ENCODE measurements at places on chromosomes 4 and X. TPM values are rescaled to one million over a fixed set of nuclear protein-coding genes. Genes with fewer than 3 reads are reported as not detected.

CXCL8 gene
- polyA plus RNA-seq, result 1.5 TPM

SFRP2 gene
- polyA plus RNA-seq, result not detected

TRAPPC11 gene
- polyA plus RNA-seq, result 9.9 TPM

SULT1E1 gene
- 0.65 TPM for polyA plus RNA-seq

NIPAL1 gene
- 3.2 TPM for polyA plus RNA-seq

TMPRSS11B gene
- polyA plus RNA-seq, result not detected

PABPC5 gene
- polyA plus RNA-seq, result not detected

LIMCH1 gene
- 0.13 TPM for polyA plus RNA-seq

FAM47A gene
- not detected for polyA plus RNA-seq

MYOZ2 gene
- polyA plus RNA-seq, result not detected

CYLC1 gene
- polyA plus RNA-seq, result not detected

SPANXN4 gene
- polyA plus RNA-seq, result not detected

UGT2A1 gene
- not detected for polyA plus RNA-seq

IL13RA1 gene
- polyA plus RNA-seq, result 12.7 TPM

AR gene
- not detected for polyA plus RNA-seq

DNA sequence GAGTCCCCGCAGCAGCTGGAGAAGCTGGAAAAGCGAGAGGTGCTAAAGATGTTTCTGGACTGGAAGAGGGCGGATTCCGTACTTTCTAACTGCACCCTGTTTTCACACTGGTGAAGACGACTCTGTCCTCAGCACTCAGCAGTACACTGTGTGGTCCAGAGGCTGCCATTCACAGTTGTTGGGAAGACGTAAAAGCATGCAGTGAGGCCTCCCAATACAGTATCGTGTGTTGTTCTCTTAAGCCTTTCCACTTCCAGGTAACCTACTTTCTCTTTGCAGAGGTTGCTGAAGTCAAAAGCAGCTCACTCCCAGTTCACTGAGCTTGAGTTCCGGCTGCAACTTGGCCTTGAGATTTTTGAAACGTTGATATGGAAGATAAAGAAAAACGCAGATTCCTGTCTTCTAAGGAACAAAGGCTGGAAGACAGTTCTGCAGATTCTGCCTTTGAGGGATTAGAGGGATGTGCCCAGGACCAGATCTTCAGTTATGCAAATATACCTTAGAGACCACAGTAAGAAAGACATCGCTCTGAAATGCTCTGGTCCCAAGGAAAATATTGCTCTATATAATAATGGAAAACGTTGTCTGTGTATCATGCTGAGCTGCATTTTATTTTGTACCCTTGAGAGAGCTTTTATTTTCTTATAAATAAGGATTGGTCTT, 540.9 kb downstream of the TRIML1 start:
- no peak for DNase-seq

DNA sequence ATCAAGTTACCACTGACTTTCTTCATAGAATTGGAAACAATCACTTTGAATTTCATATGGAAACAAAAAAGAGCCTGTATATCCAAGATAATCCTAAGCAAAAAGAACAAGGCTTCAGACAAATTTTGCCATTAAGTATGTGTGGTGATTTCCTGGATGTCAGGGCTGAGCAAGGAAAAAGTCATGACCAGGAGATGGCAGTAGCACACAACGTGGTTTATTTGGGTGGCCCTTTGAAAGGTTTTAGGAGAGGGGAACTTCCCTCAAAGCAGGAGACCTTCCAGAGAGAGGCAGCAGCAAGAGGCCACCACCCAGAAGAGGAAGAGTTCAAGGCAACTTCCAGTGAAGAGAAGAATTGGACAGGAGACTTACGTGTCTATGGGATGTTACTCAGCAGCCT, 18.1 kb upstream of the ZXDB start:
- DNase-seq, result no peak

GRCh38 chrX:15714529-15714928, 23.5 kb upstream of the CA5B start:
- DNase-seq, result peak; percentile 59

DNA sequence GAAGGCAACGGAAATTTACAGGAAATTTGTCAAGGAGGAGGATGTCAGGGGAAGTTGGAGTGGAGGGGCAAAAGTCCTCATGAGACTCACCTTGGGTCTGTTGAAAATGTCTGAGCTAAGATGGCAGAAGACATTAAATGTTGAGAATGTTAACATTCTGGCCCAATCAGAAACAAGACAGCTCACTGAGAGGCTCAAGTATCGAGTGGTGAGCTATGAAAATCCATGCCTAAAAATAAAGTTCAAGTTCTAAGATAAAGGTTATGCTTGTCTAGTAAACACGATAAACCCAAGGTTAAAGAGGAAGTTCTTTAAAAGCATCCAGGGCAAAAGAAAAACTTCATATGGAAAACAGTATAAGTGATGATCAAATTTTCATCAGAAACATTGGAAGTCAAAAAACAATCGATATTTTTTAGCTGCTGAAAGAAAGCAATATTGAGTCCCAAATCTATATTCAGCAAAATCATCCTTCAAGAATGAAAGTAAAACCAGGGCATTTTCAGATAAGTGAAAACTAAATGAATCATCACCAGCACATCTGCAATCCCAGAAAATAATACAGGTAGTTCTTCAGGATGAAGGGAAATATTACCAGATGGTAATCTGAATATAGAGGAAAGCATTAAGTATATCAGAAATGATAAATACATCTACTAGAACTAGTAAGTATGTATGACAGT, 462.4 kb downstream of the TLL1 start:
- DNase-seq, result peak; percentile 0

GRCh38 chrX:11908371-11908770, 150.3 kb downstream of the MSL3 start:
- DNase-seq, result peak; percentile 13

DNA sequence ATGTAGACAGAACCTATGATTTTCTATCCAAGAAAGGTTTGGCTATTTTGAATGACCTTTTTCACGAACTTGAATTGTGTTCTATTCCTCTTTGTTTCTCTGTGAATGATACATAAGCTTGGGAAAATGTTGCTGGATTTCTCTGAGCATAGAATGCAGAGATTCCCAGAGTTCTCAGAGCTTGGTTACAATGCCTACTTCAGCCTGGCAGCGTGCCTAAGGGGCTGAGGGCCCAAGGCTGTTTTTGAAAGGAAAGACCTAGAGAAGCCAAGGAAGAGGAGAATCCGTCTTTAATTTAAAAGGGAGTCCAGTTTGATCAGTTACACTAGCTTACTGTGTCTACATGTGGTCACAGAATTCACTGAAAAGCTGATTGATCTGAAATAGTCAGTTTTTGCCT, 55.3 kb upstream of the CXorf51B start:
- no peak for DNase-seq

- no peak for DNase-seq
Observed at GRCh38 chrX:37834937-37835336, 12.4 kb downstream of the DYNLT3 start.

GRCh38 chr4:124534131-124534530, 178.4 kb downstream of the ANKRD50 start:
- no peak for DNase-seq

DNA sequence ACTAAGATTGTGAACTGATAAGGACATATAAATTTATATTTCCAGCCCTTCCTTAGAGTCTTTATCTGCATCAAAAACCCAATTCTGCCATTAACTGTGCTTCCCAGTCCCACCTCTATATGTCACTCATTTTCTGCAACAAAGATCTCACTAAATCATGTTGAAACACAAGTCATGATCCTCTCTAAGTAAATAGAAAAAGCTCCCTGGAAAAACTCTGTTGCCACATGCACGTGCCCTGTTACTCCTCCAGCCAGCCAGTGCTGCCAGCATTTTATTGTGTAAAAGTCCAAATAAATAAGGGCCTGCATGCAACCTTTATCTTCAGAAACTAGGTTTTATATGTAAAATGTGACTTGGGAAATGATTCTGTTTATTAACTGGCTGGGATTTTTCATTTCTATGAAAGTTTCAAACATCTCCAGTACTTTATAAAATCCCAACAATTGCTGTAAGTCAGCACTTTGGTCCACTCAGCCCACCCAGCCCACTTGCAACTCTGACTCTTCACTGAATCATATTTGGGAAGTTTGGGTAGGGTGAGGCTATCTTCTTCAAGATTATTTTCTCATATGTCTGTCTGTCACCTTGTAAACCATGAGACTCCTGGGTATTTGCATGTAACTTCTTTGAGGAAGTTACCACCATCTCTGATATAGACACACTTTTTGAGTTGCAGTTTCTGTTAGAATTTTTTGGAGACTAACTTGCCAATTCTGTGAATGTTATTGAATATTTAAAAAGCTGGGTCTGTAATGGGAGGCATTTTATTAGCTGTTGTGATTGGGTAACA, 40.0 kb upstream of the SMARCA5 start:
- no peak for DNase-seq

- DNase-seq, result no peak
Observed at GRCh38 chr4:61886131-61886530, 686.0 kb downstream of the ADGRL3 start.

DNA sequence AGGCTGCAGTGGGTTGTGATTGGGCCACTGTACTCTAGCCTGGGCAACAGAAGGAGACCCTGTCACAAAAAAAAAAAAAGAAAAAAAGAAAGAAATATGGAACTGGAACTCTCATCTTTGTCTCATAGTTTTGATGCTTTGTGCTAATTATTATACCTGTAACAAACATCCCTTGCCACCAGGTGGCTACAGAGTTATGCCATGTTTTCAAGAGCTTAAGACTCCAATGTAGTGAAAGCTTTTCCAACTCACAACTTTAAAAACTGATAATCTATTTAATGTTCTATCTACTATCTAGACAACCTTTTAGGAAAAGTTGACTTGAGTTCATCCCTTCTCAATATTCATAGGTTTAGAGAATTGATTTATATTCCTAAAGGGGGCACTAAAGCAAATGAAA, 42.4 kb downstream of the HTR2C start:
- no peak for DNase-seq

DNA sequence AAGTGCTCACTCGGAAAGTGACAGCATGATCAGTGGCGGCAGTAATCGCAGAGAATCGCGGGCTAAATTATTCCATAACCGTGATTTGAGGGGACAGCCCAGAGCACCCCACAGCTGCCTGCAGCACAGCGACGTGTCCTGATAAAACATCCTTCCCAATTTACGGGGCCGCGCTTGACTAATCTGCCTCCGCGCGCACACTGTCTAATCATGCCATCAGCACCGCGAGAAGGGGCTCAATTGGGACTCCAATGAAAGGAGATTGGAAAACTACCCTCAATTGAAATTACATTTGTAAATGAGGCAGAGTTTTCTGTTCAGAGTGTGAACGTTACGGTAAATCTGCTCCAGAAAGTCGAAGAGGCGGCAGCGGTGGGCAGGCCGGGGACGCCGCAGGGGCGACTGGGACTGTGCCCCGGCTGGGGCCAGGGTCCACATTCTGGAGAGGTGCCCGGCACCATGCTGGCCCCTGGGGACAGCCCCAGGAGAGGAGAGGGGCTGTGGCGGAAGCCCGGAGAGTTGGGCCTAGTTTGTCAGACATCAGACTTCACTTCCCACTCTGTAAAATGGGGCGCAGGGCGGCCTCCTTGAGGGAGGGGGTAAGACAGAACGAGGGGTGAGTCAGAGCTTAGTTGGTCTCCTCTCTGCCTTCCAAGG, 107.7 kb downstream of the FAM53A start:
- no peak for DNase-seq

DNA sequence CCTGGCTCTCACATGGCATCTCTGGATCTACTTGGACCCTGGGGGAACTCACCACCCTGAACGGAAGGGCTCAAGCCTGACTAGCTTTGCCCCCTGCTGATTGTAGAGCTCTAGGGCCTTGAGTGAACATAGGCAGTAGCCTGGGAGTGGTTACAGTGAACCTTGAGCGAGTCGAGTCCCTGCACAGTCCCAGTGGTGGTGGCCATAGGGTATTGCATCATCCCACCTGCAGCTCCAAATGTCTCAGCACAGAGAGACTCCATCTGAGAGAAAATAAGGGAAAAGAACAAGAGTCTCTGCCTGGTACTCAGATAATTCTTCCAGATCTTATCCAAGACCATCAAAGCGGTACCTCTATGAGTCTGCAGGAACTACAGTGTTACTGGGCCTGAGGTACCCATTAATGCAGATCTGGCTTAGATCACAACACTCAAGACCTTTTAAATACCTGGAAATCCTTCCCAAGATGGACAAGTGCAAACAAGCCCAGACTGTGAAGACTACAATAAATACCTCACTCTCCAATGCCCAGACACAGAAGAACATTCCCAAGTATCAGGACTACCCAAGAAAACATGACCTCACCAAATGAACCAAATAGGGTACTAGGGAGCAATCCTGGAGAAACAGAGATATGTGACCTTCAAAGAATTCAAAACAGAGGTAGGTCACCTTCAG, 167.5 kb upstream of the TET2 start:
- peak; percentile 78 for DNase-seq

GRCh38 chrX:143058120-143058519, 32.4 kb downstream of the SPANXN4 start:
- DNase-seq, result no peak

DNA sequence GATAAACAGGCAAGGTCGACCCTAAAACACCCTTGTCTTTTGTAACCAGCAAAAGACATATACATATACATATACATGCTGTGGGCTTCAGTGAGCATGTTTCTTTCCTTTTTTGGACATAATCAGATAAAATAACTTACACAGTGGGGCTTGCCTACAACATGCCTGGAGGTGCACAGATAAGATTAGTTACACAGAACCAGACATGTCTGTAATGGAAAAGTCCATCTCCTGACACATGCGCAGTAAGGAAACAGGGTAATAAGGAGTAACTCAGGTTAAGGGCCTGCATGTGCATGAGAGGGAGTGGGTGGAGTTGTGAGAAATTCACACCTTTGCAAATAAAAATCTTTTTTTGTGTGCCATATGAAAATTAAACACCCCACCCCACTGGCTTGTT, 3.4 kb downstream of the UGT2A1 start:
- peak; percentile 79 for DNase-seq

- peak; percentile 74 for DNase-seq
Observed at GRCh38 chr4:74838746-74839370, 44.5 kb upstream of the BTC start.

DNA sequence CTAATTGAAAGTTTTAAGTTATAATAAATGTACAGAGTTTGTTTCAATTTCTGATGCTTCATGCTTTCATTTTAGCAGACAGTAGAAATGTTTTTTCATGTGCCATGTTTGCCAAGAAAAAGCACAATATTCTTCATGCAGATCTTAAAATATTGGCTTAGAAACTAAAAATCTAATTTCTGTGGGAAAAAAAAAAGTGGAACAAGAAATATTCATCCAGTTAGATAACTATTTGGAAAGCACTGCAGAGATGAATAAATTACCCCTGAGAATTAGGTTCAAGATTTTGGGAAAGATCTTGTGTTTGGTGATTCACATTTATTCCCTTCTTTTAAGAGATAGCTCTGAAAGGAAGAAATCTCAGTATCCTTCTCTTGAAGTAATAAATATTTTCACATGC, 912.5 kb downstream of the C4orf33 start:
- no peak for DNase-seq

DNA sequence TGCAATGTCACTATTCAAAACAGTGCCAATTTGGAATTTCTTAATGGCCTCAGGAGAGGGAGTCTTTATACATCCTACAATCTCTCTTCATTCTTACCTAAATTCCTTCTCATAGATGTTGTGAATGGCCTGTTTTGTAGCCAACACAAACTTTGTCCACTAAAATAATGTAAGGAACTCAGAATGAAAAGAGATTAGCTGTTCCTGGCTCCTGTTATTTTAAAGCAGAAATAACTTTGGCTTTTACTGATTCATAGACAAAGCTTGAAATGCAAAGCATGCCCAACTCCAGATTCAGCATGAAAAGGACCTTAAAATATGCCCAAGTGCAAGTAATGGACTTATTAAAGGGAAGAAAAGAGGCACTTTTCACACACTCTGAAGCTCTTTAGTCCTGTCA, 146.0 kb upstream of the GPC4 start:
- DNase-seq, result no peak

GRCh38 chr4:53695540-53696463, 104.5 kb upstream of the LNX1 start:
- DNase-seq, result no peak

All from foreskin keratinocyte (primary cell).